ENCODE measurements at places on chromosomes 7 and 10.

- no peak for DNase-seq
Measured at GRCh38 chr7:45980181-45980905, 59.3 kb upstream of the IGFBP3 start.

- no peak for DNase-seq
Measured at GRCh38 chr7:127974446-127975035, 56.7 kb downstream of the LRRC4 start.

DNA sequence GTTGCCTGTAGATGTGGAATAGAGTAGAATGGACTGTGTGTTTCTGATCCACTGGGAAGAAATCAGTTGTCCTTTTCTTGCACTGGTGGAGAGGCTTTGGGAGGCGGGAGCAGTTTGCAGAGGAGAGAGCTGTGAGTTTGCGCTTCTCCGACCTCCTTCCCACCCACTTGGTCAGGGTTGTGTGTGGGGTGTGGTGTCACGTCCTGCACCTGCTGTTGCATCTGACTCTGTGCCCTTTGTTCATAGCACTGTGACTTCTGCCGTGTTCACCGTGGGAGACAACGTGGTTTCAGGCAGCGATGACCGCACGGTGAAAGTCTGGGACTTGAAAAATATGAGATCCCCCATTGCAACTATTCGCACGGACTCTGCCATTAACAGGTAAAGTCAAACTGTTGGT lies 67.8 kb downstream of the WDR37 start:
- DNase-seq, result no peak

- no peak for DNase-seq
Measured at GRCh38 chr10:33217854-33218253, 116.6 kb downstream of the NRP1 start.

DNA sequence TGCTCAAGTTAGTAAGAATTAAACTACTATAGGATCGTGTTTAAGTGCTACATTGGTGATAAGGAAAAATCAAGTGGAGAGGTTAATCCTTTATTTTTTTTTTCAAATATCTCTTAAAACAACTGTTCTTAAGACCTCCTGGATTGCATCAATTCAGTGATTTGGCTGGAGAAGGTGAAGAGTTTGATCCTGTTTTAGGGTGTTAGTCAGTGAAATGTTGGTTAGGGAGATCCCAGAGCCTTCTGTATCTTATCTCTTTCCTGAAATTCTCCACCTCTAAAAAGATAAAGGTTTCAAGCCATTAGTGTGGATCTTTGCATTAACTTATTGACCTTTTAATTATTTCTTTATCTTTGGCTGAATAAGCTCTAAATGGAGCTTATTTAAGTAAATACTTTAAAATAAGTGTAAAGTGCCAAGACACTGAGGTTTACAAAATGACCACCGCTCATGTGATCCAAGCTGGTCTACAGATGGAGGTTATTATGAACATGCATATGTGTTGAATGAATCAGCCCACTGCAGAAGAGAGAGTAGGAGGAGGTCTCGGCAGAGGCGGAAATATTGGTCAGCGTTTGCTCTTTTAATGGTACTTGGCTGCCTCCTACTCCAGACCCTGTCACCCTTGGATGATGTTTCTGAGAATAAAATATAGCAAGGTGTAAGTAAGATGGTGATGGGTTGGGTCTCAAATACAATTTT lies 51.8 kb upstream of the BMPER start:
- no peak for DNase-seq

DNA sequence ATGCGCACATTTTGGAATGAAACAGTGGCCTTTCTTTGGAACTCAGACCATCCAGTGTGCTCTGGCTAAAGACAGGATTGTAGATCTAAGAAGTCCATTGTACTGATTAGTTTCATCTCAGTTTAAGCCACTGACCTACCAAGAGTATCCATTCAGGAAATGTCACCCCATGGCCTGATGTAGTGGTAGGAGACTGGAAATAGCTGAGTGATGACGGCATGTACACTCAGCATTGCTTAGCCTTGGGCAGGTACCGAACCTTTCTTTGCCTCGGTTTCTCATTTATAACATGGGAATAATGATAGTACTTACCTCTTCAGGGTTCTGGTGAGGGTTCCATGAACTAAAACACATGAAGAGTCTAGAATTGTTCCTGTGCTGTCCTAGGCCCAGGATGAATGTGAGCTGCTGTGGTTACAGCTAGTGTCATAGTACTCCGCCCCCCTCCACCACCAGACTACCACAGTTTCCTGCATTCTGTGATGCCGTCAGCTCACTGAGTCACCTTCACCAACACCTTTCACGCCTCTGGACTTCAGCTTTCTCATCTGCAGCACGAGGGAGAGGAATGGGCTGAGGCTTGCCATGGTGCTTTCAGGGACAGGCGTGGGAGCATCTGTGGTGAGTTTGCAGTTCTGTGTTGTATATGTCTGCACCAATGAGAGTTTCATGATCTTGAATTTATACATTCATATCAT lies 484.0 kb upstream of the GALNT17 start:
- DNase-seq, result peak; percentile 48

DNA sequence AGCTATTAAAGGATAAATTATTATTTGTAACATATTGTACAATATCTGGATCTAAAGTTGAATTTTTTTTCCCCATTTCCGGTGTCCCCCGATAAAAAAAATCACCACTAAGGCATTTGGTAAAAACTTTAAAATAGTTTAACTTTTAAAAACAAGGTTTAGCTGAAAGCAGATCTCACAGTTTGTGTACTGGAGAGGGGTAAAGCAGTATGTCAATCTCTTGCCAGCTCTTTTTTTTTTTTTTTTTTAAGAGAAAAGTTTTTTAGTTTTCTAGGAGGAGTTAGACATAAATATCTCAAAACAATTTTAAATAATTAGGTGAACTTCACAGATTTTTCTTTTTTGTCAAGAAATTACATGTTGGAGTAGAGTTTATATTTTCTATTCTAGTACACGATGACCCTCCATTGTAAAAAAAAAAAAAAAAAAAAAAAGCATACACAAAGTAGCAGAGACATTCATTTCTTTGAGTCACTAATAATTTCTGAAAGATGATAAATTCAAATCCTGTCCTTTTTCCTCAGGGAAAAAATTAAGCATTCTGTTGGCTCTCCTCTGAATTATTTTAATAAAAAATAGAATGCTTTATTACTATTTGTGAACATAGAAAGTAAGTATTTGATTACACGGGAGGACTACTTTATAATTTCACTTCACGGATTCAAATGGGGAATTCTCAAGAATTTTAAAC lies 1.9 kb upstream of the HBP1 start:
- no peak for DNase-seq

- DNase-seq, result no peak
Measured at GRCh38 chr7:44291733-44292419, 33.5 kb downstream of the CAMK2B start.

DNA sequence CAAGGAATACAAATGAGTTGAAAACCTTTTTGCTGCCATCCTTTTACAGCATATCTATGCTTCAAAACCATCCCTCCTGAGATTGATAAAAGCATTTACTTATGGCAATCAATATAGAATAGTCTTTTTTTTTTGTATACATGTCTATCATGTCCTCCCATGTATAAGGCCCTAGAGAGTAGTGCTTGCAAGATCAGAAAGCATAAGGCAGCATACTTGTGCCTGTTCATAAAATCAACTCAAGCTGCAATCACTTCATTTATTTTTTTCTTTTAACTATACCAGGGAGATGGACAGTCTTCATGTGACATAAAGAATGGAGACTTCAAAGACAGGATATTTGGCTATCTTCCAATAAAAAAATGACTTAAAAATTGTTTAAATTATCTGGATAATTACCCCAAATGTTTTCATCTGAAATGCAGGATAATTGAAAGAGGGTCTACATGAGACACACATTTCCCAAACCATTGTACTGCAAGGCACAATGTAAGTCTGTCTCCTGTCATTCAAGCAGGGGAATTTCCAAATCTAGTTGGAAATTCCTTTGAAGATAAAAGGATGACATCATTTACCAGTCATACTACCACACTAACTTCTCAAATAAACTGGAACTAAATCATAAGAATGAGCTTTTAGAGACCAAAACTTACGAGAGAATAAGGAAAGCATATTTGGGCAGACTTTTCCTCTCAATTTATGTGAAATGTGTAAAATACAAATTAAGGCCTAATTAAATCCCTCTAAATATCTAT lies 22.5 kb downstream of the LRRN3 start:
- no peak for DNase-seq

DNA sequence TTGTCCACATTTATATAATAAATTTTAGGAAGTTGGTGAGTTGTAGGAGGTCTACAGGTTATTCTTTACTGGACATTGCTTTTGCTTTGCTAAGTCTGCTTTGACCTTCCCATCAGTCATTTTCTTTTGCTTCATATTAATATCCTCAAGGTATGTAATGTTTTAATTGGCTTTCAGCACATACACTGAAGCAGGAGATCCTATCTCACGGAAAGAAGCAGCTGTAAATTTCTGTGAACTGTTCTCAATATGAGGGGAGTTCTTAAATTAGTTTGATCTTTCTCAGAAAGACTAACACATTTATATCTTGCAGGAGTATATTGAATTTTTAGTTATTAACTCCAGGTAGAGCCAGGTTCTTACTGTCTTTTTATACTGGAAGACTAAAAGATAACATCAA lies 856.5 kb downstream of the GATA3 start:
- DNase-seq, result no peak

DNA sequence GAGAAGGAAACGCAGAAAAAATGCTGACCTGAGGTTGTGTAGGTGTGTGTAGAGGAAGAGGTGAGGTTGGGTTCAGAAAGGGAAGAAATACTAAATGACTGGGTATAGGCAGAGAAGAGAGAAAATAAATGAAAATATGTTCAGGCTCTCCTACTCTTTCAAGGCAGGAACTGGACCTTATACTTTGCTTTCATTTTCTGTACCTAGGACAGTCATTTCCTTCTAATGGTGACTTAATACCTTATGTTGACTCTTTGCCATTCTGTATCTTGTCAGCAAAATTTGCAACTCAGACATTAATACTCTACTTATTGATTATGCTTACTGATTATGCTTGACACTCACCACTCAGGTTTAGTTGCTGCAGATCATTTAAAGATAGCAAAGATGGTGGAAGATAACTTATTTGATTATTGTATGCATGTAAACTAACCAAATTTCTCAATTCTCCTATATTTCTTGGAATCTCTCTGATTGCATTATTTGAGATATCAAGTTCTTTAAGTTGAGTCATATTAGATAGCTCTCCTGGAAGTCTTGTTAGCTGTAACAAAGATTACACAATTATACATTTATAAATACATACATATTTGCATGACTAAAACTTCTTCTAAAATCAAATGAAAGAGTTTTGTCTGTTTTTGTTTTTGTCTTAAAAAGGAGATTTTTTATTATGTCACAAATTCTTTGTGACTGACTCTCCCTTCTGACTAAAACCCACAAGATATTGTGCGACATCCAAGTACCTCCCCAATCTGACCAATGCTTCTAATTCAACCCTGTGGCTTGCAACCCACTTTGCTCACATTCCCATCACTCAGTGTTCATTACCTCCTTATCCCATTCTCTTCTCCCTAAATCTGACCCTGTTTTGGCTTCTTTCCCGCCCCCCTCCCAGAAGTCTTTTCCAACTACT lies 20.0 kb downstream of the LRRD1 start:
- no peak for DNase-seq

GRCh38 chr10:52353960-52354394 lies 39.9 kb downstream of the DKK1 start:
- no peak for DNase-seq

DNA sequence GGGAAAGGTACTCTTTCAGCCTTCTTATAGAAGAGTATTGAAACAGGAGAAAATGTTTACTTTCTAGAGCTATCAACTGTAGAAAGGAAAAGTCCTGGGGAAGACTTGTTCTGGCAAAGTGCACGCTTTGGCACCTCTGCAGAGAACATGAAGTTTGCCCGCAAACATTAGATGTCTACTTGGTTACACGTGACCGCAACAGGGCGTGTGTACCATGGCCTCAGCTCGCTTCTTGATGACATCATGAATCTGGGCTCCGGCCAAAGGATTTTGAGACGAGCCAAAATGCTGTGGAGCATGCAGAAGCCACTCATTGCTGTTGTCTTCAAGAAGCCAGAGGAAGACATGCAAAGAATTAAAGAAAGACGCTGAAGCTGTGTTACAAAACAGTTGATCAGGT lies 8.6 kb upstream of the TAS2R60 start:
- DNase-seq, result no peak

GRCh38 chr7:121002048-121002756 lies 13.7 kb downstream of the CPED1 start:
- no peak for DNase-seq

DNA sequence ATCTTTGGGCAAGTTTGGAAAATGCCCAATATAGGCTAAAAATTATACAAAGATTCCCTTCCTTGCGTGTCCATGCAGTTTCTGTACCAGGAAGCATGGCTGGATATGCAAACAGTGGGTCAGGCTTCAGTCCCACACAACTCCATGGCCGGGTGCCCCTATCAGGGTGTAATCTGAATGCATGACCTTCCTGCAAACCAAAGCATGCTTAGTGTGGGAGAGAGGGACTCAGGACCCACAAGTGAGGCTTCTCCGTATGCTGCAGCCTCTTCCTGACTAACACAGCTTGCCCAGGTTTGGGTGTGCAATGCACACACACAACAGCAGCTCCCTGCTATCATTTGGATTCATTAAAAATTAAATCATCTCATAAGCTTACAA lies 8.5 kb downstream of the AKR1B10 start:
- no peak for DNase-seq

DNA sequence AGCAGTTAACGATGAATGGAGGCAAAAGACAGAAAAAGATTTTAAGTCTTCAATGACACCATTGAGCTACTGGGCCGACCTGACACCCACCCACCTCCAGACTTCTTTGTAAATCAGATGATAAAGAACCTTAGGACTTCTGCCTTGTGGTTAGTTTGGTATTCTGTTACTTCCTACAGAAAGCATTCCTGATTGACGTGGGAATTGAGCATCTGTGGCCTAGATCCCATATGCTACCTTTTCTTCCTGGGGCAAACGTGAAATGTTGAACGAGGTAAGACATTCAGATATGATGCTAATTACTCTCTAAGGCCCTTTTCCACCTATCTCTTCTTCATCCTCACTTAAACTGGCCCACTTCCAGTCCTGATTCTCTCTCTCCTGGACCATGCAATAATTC lies 10.2 kb downstream of the PRLHR start:
- no peak for DNase-seq

DNA sequence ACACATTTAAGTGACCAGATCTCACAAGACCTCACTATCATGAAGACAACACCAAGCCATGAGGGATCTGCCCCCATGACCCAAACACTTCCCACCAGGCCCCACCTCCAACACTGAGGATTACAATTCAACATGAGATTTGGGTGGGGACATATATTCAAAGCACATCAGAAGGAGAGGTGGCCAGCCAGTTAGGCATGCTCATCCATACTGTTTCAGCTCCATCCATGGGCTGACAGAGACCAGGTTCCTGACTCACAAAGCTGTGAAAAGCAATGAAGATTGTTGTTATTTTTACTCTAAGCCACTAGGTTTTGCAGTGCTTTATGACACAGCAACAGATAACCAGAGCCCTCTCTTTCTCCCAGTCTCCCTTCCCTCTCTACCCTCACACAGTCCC lies 36.0 kb downstream of the C10orf71 start:
- no peak for DNase-seq

GRCh38 chr7:129370812-129371211 lies 63.4 kb upstream of the STRIP2 start:
- no peak for DNase-seq

Measured in activated naive CD4-positive, alpha-beta T cell (primary cell).